ENCODE measurements at places on chromosomes 11 and 22.

DNA sequence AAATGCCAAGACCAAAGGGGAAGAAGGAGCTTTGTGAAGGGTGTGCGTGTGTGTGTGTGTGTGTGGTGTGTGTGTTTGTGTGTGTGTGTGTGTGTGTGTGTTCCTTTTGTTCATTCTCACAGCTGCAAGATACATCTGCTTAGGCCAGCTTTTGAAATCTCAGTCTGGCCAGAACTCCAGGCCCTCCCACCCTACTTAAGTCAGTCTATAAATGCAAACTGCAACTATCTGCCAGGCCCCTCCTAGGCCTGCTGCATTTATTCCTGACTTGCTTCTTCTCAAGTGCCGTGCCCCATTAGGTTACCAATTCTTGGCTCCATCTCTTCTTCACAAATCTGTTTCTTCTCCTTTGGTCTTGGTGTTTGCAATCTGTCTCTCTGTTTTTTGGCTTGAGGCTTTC, 21.6 kb upstream of the RIC3 start:
- no peak for DNase-seq

DNA sequence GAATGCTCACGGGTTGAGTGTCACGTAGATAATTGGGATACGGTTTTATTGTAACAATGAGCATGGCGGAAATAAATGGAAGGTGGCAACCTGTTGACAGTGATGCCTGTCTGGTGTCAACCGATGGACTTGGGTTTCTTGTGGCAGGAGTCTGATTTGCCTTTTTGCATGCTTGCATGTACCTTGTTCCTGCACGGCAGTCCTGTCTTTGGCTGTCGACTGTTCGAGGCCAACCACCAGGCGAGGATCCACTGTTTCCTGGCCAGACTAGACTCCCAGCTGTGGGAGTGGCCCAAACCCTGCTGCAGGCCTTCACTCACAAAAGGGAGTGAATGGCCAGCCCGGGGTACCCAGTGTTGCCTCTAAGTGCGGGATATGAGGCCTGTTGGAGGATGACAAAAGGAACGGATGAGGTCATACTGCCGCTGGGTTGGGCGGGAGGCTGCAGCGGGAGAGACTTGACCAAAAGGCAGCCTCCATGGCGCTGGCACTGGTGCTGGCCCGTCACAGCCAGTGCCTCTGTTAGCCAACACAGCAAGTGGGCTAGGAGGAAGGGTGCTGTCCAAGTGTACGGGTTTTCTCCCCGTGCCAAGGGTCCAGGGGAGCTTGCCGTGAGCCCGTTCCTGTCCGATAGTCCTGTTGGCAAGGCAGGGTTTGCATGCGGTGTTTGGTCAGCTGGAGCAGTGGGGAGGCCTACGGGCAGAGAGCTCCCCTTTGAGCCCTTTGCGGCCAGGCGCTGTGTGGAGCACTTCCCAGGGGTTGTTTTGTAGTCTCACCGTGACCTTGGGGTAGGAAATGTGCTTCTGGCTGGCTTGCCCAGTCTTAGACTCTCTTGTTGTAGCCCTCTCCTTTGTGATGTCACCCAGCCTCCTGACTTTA, 974 bp downstream of the DGCR8 start:
- peak; percentile 16 for DNase-seq

GRCh38 chr11:68969386-68969785, 11.4 kb downstream of the MRGPRD start:
- no peak for DNase-seq

GRCh38 chr11:70695086-70695960, 297.0 kb downstream of the CTTN start:
- DNase-seq = no peak

GRCh38 chr11:84103096-84103495, 816.9 kb upstream of the CCDC90B start:
- no peak for DNase-seq

- peak; percentile 69 for DNase-seq
These were observed 44.4 kb upstream of the CLDN5 start for GRCh38 chr22:19568337-19569275.

GRCh38 chr11:9664276-9665171, 647 bp downstream of the SWAP70 start:
- no peak for DNase-seq

DNA sequence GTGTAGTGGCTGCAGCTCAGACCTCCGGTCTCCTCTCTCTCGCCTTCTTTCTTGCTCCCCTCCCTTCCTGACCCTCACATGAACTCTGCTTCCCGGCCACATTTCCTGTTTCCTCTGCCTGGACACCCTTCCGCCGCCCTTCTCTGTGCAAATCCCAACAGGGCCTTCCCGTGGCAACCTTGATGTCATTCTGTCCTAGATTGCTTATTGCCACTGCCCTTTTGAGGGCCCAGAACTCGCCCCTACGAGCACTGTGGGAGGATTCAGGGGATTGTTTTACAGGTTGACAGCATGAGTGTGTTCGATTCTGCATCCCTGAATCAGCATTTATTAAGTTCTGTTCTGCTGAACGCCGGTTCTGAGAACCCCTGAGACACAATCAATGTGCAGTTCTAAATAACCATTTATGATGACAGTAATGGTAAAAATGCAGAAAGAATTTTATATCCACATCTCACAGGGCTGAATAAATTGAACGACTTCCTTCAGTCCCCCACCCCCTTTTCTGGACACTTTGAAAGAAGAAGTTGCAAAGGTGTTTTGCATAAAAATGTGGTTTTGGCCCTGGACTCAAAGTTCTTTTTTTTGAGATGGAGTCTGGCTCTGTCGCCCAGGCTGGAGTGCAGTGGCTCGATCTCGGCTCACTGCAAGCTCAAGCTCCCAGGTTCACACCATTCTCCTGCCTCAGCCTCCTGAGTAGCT, 6.4 kb downstream of the BATF2 start:
- DNase-seq = no peak

- DNase-seq = no peak
These were observed 16.1 kb upstream of the OR52H1 start for GRCh38 chr11:5564259-5565019.

Measured in AG04450 (cell line).